ENCODE measurements at places on chromosomes 7 and 10.
A peak's percentile ranks its signal among the peaks of the same experiment; 100 is the strongest.

- DNase-seq, result peak; percentile 11
These were observed 95.5 kb downstream of the MAP3K8 start for GRCh38 chr10:30529373-30529998.

- no peak for DNase-seq
These were observed 1262.0 kb downstream of the TYW1 start for GRCh38 chr7:68258609-68259008.

GRCh38 chr10:43028143-43028542 is 48.7 kb upstream of the RET start:
- no peak for DNase-seq

DNA sequence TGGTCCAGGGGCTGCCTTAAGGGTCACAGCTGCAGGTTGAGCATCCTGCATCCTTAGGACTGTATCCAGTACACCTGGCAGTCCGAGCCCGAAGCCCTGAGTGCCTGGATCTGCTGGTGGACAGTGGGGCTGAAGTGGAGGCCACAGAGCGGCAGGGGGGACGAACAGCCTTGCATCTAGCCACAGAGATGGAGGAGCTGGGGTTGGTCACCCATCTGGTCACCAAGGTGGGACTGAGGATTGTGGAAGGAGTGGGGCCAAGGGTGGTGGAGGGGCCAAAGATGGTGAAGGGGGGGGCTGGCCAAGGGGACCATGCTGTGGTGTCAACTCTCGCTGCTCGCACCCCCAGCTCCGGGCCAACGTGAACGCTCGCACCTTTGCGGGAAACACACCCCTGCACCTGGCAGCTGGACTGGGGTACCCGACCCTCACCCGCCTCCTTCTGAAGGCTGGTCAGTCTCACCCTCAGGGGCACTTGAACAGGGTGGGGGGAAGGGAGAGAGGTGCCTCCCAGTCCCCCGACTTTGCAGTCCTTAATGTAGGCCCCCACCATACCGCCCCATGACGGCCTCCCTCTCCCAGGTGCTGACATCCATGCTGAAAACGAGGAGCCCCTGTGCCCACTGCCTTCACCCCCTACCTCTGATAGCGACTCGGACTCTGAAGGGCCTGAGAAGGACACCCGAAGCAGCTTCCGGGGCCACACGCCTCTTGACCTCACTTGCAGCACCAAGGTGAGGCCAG is 5.3 kb downstream of the NFKB2 start:
- no peak for DNase-seq

GRCh38 chr10:18625886-18626285 is 25.5 kb downstream of the NSUN6 start:
- no peak for DNase-seq

DNA sequence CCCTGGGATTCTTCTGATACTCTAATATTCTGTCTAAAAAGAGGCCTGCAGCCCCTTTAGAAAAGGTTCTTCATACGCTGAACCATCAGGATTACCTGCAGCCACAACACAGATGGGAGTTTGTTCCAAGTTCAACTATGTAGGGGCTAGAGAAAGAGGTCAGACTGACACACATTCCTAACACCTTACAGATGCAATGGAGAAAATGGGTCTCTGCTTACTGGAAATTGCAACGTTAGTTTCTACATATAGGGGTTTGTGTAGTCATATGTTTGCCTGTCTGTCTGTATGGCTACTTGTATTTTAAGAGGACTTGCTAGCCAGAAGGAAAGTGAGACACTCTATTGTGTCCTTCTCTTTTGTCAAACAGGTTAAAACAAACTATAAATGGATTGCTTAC is 618.5 kb downstream of the INHBA start:
- DNase-seq, result no peak

DNA sequence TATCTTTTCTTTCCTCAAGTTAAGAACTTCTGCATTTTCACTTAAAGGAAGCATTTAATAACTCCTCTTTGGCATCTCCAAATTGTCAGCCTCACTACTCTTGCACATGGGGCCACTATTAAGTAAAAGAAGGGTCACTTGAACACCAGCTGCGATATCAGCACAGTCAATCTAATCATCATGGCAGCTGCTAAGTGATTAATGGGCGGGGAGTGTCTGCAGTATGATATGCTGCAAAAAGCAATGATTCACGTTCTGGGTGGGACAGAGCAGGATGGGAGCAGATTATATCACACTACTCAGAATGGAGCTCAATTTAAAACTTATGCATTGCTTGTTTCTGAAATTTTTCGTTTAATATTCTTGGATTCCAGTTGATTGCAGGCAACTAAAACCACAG is 447.4 kb upstream of the PFKP start:
- DNase-seq, result no peak

DNA sequence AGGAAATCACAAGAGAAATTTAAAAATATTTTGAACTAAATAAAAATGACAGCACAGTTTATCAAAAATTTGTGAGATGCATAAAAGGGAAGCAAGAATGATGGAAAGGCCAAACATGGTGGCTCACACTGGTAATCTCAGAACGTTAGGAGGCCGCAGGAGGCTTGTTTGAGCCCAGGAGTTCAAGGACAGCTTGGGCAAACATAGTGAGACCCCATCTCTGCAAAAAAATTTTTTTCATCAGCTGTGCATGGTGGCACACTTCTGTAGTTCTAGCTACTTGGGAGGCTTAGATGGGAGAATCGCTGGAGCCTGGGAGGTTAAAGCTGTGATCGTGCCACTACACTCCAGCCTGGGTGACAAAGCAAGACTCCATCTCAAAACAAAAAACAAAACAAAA is 54.5 kb upstream of the PTPRN2 start:
- DNase-seq, result no peak

GRCh38 chr7:69963393-69963792 is 365.1 kb downstream of the AUTS2 start:
- DNase-seq, result no peak

- no peak for DNase-seq
These were observed at the start of gene AKR1C3 for GRCh38 chr10:5094265-5095205. TSS of gene AKR1C3 (plus strand) at chr10:5094414. CDS start at chr10:5094445, 31 bp downstream.
